ENCODE measurements at places on chromosomes 2 and 18.
A peak's percentile ranks its signal among the peaks of the same experiment; 100 is the strongest.

DNA sequence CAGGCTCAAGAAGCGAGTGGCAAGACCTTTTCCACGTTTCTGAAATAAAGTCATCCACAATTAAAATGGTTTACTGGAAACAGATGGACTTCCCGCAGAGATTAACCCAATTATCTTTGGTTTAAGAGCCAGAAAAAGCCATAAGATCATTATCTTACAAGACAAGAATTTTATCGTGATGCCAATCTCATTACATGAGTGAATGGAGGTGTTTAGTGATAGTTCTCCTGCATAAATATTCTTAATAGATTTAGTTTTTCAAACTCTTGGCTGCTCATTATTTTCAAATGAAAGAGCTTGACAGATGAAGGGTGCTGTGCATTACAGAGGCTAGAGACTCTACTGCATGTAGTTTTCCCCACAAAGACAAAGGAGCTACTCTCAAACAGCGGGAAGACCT is 1028.4 kb upstream of the PIK3C3 start:
- DNase-seq, result no peak

GRCh38 chr2:36516136-36516870 is 81.7 kb downstream of the FEZ2 start:
- no peak for DNase-seq

GRCh38 chr2:39424951-39425350 is 12.1 kb downstream of the MAP4K3 start:
- no peak for DNase-seq

GRCh38 chr2:100046961-100047947 is 95.1 kb downstream of the AFF3 start:
- peak; percentile 41 for DNase-seq

DNA sequence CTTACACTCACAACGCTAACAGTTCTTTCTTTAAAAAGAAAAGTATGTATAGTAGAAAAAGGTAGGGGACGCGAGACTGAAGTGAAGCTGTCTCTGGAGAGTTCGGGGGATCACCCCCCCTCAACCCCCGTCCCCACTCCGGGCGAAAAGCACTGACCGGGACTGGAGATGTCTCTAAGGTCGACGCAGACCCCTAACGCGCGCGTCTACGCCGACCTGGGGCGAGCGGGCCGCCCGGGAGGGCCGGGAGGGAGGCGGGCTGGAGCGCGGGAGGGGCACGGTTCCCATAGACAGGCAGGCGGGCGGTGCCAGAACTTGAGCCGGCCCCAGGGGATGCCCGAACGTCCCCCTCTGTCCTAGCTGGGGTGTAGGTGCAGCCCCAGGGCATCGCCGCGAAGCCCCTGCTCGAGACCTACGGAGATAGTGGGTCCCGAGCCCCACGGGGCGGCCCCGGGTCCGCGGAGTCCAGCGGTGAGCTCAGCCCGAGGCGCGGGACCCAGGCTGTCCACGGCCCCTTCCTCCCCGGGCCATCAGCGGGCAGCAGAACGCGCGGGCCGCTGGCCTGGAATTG is 82.2 kb downstream of the CHRNA1 start:
- DNase-seq, result peak; percentile 57

GRCh38 chr2:3741867-3742602 is 38.7 kb downstream of the DCDC2C start:
- no peak for DNase-seq

- DNase-seq, result no peak
Measured at GRCh38 chr18:5537860-5538259, 5.9 kb downstream of the EPB41L3 start.

GRCh38 chr2:90221300-90221651 is 1529.8 kb downstream of the RPIA start:
- DNase-seq, result no peak

- no peak for DNase-seq
Measured at GRCh38 chr2:54906716-54907115, 143.5 kb downstream of the RTN4 start.

- DNase-seq, result no peak
Measured at GRCh38 chr2:186544255-186544675, 45.6 kb upstream of the ITGAV start.

- DNase-seq, result no peak
Measured at GRCh38 chr2:36562240-36562639, 35.7 kb downstream of the FEZ2 start.

GRCh38 chr2:169716238-169716886 is 17.3 kb upstream of the KLHL23 start:
- peak; percentile 67 for DNase-seq

- DNase-seq, result no peak
Measured at GRCh38 chr2:66408905-66409304, 26.0 kb upstream of the MEIS1 start.

GRCh38 chr2:118923371-118923770 is 18.6 kb upstream of the MARCO start:
- DNase-seq, result no peak

DNA sequence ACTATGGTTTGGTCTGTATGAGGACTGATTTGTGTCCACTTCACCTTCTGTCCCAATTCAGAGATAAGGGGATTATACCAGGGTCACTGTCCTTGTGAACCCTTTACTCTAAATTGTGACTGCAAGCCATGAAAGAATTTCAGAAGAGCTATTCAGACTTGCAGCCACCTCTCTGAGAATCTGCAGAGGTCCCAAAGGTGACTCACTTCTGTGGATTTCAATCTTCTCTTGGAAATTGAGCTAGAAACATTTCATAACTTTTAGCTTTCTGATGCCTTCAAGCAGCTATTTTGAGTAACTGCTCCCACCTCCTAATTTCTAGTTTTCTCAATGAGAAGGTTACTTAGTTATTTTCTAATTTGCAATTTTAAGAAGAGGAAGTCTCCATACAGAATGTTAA is 1242.4 kb upstream of the ACVR2A start:
- no peak for DNase-seq

GRCh38 chr18:22838639-22839277 is 94.4 kb upstream of the RBBP8 start:
- no peak for DNase-seq

DNA sequence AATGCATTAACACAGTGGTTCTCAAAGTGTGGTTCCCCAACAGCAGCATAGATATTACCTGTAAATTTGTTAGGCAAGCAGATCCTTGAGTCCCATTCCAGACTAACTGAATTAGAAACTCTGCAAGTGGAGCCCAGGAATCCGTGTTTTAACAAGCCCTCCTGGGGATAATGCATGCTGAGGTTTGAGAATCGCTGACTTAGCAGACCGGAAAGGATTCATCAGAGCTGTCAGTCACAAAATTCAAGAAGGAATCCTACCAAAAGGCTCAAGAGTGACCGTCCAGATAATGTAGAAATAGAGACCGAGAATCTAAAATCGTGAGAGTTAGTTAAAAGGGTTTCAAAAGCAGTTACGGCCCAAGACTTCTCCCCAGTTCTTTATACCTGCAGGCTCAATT is 66.9 kb downstream of the LOXHD1 start:
- no peak for DNase-seq

- no peak for DNase-seq
Measured at GRCh38 chr2:98390571-98391476, 44.6 kb downstream of the CNGA3 start.

- peak; percentile 82 for DNase-seq
Measured at GRCh38 chr2:67258831-67259230, 138.3 kb upstream of the ETAA1 start.

GRCh38 chr2:60549238-60549927 is 4.1 kb downstream of the BCL11A start:
- DNase-seq, result peak; percentile 75

DNA sequence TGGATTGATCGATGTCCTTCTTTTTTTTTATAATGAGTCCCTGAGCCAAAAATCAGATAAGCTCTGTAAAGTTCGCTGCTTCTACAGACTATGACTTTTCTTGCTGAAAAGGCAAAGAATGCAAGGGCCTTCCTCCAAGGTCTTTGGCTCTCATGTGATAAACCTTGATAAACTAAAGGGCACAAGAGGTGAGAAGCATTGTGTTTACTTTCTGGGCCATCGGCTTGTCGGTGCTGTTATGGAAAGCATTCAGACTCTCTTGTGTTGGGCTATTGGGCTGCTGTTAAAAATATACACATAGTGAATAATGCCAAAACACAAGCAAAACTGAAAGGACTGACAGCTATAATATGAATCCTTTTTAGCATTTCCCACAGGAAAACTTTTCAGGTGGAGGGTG is 472.4 kb upstream of the SPHKAP start:
- DNase-seq, result no peak

- no peak for DNase-seq
Measured at GRCh38 chr2:169091761-169092519, 22.6 kb downstream of the DHRS9 start.

- DNase-seq, result no peak
Measured at GRCh38 chr2:157901325-157901724, 25.2 kb upstream of the ACVR1 start.

GRCh38 chr2:151306621-151307020 is 17.2 kb upstream of the NMI start:
- no peak for DNase-seq

- peak; percentile 62 for DNase-seq
Measured at GRCh38 chr18:48777026-48777743, 173.6 kb downstream of the SMAD7 start.

All from lung (tissue), 17 donors.